ENCODE measurements at places on chromosomes 4 and X.

GRCh38 chr4:7206911-7207567 is 14.7 kb downstream of the SORCS2 start:
- DNase-seq, result no peak

GRCh38 chrX:132088864-132089263 is 39.0 kb downstream of the FRMD7 start:
- no peak for DNase-seq

GRCh38 chr4:128720270-128720669 is 89.2 kb upstream of the JADE1 start:
- no peak for DNase-seq

DNA sequence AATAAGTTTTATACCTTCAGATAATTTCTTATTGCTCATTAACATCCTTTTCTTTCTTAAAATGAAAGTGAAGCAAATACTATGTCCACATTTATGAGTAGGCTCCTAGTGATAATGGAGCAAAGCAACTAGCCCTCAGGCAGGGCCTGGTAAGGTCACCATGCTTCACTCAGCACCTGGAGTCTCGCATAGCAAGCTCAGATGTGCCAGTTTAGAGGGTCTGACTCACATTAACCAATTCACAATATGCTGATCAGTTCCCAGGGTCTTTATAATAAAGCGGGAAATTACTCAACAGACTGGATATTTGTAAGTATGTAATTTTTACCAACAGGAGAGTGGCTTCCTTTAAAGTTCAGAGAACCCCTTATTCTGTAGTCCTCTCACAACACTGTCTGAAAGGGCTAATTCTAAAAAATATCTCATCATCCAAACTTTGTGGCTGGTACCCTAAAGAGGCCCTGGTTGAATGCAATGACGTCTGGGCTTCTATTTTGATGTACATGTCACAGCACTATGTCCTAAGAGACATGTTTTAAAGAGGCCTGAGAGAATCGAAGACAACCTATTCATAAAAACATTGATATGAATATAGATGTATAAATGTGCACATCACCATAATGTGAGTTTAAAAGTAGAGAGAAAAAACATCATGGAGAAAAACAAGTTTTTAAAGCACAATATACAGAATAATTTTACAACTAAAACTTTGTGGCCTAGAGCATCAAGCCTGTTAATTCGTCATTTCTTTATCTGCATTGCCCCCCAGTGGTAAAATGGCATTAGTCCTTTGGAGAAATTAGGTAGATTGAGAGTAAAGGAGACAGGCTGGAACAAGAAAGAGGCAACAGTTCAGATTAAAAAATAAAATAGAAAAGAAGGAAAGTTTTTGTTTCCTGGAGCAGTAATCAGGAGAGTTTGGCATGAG is 44.3 kb downstream of the IL21 start:
- DNase-seq, result no peak

GRCh38 chrX:9184211-9184610 is 150.3 kb upstream of the FAM9B start:
- DNase-seq, result no peak

DNA sequence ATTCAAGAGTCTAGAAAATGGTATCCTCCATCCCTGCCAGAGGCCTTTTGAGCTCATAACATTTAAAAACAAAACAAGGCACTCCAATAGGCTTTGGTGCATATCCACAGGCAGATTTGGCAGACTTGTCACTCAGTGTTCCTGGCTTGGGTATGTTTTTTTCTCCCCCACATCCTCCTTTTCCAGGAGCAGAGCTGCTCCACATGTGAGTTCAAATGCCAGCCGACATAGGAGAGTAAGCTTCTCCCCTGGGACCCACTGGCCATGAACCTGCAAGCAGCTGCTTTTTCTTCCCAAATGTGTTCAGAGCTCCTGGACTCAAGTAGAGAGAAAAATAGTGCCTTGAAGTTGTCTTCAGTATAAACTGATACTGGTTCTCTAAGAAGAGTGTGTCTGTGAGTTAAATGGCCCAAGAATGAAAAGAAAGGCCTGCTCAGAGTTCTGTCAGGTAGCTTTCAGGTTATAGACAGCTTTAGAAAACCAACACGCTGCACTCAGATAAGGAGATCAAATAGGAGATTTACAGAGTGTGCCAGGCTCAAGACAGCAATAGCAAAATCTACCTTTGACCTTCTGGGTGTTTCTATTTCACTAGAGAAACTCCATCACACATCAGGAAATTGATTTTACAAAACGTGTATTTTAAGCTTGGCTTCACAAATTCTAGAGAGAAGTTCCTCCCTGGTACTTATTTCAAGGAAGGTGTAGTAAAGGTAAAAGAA is 162.5 kb upstream of the GALNT7 start:
- DNase-seq, result no peak
